ENCODE measurements at places on chromosomes 5 and 9.

- DNase-seq: no peak
Measured at GRCh38 chr5:41510176-41510831, at the start of gene PLCXD3. Gene PLCXD3, minus strand, starts transcription at chr5:41510601. Its CDS starts 75 bp downstream, at chr5:41510526.

DNA sequence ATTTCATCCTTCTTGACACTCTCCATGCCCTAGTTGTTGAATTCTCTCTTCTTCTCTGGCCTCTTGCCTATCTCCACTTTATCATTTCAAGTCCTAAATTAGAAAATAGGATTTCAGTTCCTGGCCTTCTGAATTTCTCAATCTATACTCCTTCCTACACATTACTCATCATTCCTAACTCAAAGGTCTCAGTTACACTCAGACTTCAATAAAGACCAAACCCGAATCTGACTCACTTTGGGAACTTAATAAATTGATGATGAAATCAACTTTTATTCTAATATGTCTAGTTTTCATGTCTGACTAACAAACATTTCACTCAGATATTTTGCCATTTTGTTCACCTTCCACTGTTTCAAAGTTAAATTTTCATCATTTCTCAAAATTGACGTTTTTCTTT lies 113.6 kb upstream of the TSLP start:
- no peak for DNase-seq

DNA sequence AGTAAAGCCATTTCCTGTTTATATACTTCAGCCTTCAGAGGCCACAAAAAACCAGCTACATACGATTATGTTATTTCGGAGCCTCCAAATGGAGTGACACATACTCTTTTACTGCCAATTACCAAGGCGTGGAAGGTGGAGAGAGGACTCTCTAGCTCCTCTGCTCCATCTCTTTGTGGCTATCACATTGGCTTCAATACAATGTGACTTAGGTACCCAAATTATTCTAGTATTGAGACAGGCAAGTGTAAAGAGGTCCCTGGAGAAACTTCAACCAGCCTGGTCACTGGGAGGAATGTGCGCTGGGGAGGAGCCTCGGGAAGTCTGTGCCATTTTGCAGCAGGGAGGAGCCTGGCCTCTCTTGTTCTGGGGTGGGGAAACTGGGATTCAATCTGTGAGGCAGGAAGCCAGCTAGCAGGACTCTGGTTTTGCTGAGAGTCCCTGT lies 85.8 kb upstream of the TAS2R1 start:
- no peak for DNase-seq

GRCh38 chr5:29935371-29935770 lies 1258.1 kb upstream of the CDH6 start:
- no peak for DNase-seq

- DNase-seq: no peak
Measured at GRCh38 chr5:81317536-81317935, 16.1 kb downstream of the ZCCHC9 start.

- no peak for DNase-seq
Measured at GRCh38 chr9:518540-518939, 303.9 kb downstream of the DOCK8 start.

DNA sequence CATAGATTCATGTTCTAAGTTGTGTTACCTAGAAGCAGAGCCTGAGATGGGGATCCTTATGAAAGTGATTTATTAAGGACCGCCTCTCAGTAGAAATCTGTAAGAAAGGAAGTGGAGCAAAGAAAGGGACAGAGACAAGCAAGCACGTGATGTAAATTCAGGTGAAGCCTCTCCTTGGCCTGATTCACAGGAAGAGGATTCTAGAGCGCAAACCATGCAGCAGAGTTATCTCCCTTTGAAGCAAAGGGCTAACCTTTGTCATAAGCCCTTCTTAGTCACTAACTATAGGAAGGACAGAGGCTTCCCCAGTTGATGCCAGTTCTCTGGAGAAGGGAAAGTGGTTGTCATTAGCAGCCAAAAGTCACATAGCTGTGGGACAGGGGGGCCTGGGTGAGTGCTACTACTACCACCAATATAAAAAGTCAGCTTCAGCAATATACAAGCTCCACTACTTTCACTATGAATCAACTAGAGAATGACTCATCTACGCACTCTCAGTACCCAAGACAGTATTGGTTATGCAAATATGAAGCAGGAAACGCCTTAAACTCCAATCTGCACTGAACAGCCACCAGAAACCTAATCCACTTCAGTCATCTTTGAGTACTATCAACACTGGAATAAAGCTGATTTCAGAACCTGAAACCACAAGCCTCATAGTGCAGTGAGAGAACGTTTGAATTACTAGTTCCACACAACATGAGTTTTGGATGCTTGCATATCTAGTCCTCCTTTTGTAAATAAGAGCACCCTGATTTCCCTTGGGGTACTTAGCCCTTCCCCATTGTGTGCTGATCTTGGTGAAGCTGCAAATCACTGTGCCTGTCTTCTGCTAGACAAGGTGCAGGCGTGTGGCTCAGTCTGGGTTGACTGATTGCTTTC lies 162.7 kb downstream of the ZNF608 start:
- no peak for DNase-seq
